ENCODE measurements at places on chromosomes 5 and 9.

GRCh38 chr9:120921661-120922181 is 4.9 kb downstream of the TRAF1 start:
- DNase-seq, result no peak

- no peak for DNase-seq
Measured at GRCh38 chr9:96646081-96646991, 8.8 kb downstream of the PRXL2C start.

DNA sequence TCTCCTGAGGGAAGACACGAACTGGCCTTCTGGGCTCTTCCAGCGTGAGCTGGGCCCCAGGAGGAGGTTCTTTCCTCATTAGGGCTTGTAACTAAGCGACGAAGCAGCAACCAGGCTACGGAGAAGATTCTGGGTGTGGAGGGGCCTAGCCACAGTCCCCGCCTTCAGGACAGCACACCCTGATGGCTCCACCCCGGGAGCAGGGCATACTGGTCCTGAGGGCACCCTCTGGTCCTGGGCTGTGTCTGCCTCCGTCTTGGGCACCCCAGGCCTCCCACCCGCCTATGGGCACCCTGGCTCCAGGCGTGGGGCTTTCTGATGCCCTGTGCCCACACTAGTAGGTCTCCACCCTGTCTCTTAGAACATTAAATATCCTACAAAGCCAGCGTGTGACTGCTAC is 136.4 kb downstream of the OLFM1 start:
- DNase-seq, result no peak

DNA sequence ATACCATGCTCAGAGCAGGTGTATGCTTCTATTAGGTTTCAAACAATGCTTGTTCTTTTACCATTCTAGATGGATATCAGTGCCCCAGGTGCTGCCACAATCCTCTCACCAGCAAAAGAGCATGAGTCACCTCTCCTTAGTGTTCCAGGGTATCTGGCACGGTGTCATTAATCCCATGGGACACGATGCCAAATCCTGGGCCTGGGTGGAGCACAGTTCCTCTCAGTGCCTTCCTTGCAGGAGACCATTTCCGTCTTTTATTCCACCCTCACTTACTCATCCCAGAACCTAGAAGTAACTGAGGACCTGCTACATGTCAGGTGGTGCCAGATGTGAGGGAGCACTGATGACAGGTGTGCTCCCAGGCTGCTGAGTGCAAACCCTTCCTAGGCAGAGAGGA is 1.3 kb upstream of the OR13J1 start:
- DNase-seq, result peak; percentile 68

DNA sequence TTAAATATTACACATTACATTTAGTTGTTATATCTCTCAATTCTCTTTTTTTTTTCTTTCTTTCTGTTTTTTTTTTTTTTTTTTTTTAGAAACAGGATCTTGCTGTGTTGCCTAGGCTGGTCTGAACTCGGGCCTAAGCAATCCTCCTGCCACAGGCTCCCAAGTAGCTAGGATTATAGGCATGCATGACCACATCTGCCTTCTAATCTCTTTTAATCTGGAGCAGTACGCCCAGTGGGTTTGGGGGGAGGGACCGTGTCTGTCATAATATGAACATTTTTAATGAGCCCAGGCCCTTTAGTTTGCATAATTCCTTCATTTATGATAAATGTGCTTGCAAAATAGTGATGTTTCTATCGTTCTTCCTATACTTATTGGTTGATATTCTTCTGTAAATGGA is 10.3 kb downstream of the RHOBTB3 start:
- DNase-seq, result no peak

- no peak for DNase-seq
Measured at GRCh38 chr9:135591506-135592330, 30.2 kb downstream of the PAEP start.

All from PC-9 (cell line).